ENCODE measurements at places on chromosomes 7 and 10.

DNA sequence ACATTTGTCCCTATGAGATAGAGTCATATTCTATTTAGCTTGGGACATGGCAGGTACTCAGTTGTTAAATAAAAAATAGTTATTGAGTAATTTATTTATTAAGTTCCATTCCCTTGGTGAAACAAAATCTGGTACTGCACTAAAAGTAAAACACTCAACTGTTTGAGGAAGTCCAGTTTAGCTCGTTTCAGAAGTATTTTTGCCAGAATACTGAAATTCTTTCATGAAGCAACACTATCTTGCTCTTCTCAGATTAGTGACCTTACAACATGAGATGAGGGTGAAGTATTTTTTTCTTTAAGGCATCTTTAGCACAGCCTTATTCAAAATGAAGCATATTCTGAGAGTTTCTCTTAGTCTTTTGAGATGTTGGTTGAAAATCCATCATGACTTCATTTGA lies 106.0 kb downstream of the ZNF365 start:
- no peak for DNase-seq

DNA sequence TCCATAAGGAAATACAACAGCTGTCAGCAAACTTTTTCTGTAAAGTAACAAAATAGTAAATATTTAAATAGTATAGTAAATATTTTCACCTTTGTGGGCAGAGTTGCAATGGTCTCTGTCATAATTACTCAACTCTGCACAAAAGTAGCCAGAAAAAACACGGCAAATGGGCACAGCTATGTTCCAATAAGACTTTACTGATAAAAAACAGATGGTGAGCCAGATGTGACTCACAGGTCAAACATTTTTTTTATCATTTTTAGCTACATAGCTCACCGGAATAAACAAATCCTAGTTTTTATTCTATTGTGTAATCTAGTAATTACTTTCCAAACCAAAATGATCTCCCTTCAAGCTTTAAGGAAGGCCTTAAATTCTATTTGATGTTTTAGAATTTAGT lies 55.3 kb downstream of the NCAPG2 start:
- DNase-seq: no peak

DNA sequence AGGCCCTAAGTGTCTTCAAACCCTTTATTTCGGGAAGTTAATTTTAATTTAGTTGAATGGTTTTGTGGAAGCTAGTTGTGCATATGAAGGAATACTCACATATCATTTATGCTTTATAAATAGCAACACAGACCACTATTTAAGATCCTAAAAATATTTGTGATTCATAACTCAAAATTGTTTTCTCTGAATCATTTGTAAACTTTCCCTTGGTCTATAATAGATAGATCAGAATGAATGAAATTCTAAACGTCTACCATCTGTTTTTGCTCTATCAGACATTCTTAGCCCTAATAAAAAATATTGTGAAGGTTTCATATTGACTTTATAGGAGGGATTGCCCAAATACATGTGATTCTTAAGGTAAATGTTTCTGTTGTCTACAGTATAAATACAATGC lies 43.5 kb downstream of the LOXL4 start:
- DNase-seq: no peak

GRCh38 chr7:156166692-156167416 lies 354.6 kb upstream of the SHH start:
- DNase-seq: no peak

All from CD4-positive, alpha-beta T cell treated with Interleukin-1 beta for 1 hour (primary cell).